ENCODE measurements at places on chromosomes 3 and 15. TPM values are rescaled to one million over a fixed set of nuclear protein-coding genes. Genes with fewer than 3 reads are reported as not detected.

The PSTPIP1 gene
- total RNA-seq = 0.63 TPM

- no peak for DNase-seq
Observed at GRCh38 chr3:24476871-24477656, 17.6 kb downstream of the THRB start.

- DNase-seq = no peak
Observed at GRCh38 chr3:141011997-141012262, 39.2 kb upstream of the SPSB4 start.

- no peak for DNase-seq
Observed at GRCh38 chr3:32681811-32682210, 3.2 kb upstream of the CNOT10 start.

GRCh38 chr3:121152573-121152972 is 244.6 kb downstream of the STXBP5L start:
- no peak for DNase-seq

- no peak for DNase-seq
Observed at GRCh38 chr3:62248734-62249483, 124.4 kb downstream of the FEZF2 start.

DNA sequence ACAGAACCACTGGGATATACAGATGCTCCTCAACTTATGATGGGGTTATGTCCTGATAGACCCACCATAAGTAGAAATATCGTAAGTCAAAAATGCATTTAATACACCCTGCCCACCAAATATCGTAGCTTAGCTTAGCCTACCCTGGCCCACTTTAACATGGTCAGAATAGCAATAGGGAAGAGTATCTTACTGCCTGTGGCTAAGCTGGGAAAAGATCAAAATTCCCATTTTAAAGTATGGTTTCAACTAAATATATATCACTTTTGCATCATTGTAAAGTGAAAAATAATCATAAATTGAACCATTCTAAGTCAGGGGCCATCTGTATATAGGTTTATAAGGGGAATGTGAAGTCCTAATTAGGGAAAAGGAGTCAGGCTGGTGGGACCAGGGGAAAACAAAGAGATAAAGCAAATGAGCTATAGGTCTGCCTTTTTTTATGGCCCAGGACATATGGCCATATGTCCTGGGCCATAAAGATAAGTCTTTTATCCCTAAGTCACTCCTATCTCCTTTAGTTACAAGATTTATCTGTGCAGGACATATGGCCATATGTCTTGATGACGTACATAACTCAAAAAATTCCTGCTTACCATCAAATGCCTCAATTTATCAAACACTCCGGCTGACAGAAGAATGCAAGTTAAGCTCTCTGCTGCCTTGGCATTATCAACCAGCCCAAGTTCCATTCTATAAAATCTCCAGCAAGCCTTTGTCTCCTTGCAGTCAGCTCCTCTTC is 11.2 kb downstream of the RTP3 start:
- DNase-seq = no peak

DNA sequence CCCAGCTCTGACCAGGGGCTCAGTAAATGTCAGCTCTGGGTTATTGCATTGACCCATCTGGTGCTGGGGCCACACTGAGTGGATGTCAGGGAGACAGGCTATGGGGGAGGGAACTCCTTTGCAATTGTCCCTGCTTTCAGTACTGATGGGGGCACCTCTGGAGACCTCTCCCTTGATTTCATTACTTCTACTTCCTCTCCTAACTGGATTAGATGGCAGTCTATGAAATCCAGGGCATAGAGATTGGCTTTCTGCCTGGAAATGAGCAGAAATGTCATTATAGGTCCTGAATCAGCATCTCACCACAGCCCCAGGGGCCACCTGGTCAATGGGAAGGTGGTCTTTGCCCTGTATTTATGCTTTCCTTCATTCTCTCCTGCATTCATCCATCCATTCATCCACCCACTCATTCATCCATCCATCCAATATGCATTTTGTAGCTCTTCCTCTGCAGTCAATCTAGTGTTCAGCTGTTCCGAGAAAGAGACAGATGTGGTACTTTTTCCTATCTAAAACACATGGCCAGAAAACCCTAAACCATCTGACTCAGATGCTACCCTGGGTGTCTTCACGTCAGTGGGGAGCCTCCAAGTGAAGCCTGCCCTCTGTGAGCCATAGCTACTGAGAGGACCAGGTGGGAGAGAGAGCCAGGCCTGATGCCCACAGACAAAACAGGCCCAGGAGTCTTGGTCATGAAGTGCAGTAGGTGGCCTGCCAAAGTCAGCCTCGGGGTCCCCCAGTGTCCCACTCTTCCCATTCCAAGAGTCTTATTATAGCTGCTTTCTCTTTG is 57.1 kb downstream of the CCDC33 start:
- DNase-seq = no peak

DNA sequence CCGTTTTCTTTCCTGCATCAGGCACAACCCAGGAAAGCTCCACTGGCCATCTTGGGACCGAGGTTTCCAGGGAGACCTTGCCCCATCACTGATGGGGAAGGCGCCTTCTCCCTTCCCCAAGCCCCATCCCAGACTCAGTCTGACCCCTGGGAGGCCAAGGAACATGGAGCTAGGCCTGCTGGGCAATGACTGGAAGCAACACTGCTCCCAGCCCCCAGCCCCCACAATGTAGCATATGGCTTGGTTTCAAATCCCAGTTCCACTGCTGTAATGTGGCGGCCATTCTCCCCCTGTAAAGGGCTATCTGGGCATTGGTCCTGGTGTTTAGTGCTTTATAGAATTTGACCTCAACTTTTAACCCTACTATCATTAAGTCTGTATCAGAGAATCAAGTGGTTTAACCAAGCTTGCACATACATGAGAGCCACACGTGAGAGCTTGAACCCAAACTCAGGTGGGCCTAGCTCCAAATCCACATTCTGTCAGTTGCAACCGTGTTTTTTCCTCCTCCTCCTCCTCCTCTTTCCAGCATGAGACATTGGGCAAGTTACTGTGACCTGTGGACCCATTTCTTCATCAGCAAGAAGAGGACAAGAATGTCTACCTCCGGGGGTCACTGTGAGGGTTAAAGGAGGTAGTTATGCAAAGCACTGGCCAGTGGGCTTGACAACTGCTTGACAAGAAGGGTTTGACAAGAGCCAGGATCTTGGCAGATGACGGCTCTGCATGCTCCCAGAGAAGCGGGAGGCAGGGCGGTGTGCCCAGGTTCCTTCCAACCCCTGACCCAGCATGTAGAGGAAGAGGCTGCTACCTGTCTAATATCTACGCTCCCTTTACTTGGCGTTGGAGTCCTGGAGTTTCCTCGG is 37.4 kb downstream of the KLHL25 start:
- no peak for DNase-seq

GRCh38 chr15:70258369-70259027 is 160.8 kb upstream of the TLE3 start:
- no peak for DNase-seq
